Left kidney (tissue), 8 donors: ENCODE measurements at places on chromosomes 7 and 10.
A peak's percentile ranks its signal among the peaks of the same experiment; 100 is the strongest.

GRCh38 chr7:137583172-137583571 is 239.6 kb upstream of the PTN start:
- no peak for DNase-seq

DNA sequence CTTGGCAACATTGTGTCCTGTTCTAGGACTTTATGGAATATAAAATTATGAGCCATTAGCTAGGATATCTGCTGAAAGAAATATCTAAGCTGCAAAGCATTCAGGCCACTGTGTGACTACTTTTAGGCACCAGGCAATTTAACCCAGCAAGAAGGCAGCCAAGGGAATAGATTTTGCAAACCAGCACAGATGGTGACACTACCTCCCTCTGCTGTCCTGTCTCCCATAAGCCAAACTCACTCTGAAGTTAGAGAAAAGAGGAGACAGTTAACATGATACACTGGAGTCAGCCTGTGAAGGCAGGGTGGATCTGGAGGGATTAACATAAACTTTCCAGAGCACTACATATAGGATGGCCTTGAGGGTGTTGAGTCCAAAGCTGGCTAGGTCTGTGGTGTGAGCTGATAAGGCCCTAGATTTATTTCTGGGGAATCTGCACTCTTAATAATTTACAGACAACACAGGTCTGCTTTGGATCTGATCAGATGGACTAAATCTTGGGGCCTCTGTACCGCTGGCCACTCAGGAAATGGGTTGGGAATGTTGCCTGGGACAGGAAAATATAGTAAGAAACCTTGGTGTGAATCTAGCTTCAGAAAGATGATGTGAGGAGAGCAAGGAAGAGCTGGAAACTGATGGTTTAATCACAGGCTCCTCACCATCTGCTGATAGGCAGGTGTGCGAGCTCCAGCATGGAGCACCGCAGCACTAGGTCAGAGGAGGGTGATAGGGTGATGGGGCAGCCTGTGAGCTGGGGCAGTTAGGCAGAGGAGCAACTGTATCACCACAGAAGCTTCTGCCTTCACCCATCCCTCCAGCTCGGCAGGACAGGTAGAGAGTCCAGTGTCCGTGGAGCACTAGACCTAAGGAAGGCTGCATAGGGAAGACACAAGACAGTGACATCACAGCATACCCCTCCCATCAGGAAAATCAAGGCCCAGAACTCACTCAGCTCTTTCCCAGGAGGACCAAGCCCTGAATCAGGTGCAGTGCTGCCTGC is 229.9 kb upstream of the PRSS1 start:
- DNase-seq = no peak

DNA sequence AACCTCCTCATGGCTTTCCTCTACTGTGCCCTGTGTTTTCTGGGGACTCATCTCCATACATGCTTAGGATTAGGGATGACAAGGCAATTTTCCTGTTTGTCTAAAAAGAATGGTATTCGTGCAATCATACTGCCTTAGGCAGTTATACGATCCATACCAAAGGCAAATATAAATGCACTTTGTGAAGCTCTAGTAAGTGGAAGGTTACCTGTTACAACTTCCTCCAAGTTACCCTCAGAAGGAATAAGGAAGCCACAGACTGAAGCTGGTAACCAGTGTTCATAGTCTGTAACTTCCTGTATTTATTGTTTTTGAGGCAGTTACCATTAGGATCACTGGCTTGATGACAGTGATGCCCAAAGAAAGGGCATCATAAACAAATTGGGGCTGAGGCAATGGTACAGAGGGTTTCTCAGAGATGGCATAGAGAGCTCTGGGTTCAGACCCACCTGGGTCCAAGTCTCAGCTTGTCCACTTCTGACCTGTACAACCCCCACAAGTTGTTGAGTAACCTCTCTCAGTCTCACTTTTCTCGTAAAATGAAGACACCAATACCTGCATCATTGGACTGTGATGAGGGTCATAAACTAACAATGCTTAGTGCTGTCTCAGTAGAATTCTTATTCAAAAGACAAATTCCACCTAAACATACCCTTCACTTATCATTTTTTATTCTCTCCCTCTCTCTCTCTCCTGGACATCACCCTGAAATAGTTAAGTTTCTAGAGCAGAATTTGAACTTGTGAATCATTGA is 138.2 kb downstream of the ELMO1 start:
- DNase-seq = no peak

- no peak for DNase-seq
These were observed 235.9 kb upstream of the PRSS1 start for GRCh38 chr7:142513178-142513955.

GRCh38 chr7:96299496-96299895 is 22.4 kb downstream of the SLC25A13 start:
- DNase-seq = no peak

DNA sequence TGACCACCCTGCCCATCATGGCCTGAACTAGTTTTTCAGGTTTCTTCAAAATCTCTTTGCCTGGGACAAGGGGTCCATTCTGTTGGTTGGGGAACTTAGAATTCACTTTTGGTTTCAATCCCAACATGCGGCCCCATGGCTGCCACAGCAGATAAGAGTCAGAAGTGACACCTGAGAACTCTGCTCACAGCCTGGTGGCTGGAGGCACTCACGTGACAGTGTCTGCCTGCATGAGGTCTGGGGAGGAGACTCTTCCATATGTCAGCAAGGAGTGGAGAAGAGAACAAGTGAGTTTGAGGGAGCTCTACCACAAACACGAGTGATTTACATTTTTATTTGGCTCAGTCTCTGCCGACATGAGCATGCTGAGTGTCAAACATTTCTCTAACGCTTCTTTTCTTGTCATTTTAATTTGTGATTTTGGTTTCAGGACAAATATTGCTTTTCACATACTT is 370.4 kb downstream of the TNS3 start:
- DNase-seq = peak; percentile 19

DNA sequence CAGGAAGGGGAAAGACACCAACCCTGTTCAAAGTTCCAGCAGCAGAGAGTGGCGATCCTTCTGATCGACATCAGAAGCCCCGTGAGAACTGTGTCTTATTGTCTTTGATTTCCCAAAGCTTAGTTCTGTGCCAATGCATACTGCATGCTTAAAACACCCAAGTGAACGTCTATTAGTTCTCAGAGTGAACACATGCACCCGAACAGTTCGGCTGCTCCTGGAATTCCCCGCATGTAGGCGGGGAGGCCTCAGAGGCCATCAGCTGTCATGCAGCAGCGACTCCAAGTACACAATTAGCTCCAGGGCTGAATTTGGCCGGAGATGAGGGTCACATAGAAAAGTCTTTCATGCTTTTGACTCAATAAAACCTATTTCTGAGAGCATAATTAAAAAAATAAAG is 276.9 kb downstream of the ZMYND11 start:
- no peak for DNase-seq

DNA sequence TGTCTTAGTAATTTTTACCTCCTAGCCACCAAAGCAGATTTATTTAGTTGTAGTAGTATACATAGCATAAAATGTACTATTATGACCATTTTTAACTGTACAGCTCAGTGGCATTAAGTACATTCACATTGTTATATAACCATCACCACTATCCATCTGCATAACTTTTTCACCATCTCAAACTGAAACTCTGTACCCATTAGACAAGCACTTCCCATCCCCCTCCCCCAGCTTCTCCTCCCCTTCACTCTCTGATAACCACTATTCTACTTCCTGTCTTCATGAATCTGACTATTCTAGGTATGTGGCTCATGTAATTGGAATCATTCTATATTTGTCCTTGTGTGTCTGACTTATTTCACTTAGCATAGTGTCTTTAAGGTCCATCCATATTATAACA is 71.9 kb downstream of the MRPL32 start:
- no peak for DNase-seq

DNA sequence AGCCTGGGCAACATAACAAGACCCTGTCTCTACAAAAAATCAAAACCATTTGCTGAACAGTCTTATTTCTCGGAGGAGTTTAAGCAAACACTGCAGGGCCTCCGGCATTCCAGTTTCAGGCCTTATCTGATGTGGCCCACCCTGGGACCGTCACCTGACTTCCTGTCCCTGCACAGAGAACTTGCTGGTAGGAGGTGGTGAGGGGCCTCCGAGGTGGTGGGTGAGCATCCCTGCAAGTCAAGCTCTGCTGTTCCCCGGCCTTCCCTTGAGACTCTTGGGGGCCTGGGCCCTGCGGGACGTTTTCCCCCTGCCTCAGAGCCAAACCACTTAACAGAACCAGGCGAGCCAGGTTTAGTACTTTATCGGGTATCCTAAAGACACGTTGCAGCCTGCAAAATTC is 44.5 kb upstream of the AP5Z1 start:
- no peak for DNase-seq
